ENCODE measurements at places on chromosomes 2 and 18.
A peak's percentile ranks its signal among the peaks of the same experiment; 100 is the strongest.

DNA sequence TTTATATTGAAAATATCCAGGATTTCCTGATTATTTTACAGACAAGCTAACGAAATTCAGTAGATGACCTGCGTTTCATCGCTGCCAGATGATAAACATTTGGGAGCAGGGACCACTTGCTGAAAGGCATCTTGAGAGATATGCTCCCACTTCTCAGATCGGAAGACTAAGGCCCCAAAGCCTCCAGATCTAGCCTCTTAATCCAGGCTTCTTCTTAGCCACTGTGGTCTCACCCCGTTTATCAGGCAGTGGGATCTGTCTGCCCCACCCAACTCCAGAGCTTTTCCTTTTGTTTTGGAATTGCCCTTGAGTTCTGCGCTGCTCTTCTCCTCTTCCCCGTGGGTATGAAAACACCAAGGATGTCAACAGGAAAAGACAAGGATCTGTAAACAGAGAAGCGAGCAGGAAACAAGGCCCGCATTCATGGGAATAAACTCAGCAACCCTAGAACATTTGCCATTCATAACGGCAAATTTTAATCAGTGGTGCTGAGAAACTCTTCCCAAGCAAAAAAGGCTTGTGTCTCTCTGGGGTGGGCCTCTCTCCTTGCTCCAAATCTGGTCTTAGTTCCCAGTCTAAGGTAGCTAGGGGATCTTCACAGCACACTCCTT is 21.4 kb downstream of the MYL12B start:
- no peak for DNase-seq

DNA sequence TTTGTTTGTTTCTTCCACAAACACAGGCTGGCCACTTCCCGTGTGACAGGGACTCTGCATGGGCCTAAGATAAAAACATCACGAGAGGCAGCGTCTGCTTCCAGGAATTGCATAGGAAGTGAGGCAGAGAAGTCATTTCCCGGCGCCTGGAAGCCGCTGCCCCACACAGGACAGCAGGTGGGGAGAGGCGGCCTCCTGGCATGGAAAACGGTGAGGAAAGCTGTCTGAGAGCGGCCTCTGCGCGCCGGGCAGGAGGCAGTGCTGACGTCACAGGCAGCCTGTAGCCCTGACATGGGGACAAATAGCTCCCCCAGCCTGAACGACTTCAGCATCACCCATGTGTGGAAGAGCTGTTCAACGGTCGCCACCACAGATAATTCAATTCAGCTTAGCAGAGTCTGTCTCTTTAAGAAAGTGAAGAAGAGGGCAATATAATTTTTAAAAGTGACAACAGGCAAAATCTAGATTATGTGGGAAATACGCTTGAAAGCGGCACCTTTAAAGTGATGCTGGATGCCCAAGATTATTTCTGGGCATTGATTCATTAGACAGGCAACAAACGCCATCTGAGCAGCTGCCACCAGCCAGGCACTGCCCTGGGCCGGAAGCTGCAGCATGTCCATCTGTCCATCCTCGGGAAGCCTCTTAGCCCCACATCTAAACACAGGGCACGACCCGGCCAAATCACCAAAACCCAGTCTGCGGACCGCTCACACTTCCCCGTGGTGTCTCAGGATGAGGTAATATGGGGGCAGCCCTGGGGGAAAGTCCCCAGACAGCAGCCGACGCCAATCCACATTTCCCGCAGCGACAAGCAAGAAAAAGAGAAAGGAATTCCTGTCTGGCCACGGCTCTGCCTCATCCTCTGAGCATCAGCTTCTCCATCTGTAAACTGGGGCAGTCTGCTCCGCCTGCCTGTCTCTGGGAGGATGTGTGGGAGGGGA is 138.9 kb downstream of the PXDN start:
- DNase-seq = no peak

GRCh38 chr2:25690058-25690457 is 16.7 kb upstream of the DTNB start:
- no peak for DNase-seq

- DNase-seq = no peak
These were observed 39.4 kb downstream of the SH2D6 start for GRCh38 chr2:85457877-85458316.

DNA sequence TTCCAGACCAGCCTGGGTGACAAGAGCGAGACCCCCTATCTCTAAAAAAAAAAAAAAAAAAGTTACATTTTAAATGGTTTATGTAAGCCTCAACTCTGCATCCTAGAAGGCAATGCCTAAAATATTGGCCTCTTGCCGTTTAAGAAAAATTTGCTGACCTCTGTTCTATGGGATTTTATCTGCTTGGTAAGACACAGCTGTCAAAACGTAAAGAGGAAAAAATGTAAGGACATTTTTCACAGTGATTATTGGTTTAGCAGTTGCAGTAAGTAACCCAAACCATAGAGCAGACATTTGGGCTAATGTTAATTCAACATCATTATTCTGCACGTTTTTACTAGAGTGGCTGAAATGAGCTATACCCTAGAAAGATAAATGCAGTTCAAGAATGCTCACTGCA is 14.4 kb upstream of the E2F6 start:
- no peak for DNase-seq

GRCh38 chr2:120953066-120953756 is 217.5 kb downstream of the GLI2 start:
- no peak for DNase-seq

DNA sequence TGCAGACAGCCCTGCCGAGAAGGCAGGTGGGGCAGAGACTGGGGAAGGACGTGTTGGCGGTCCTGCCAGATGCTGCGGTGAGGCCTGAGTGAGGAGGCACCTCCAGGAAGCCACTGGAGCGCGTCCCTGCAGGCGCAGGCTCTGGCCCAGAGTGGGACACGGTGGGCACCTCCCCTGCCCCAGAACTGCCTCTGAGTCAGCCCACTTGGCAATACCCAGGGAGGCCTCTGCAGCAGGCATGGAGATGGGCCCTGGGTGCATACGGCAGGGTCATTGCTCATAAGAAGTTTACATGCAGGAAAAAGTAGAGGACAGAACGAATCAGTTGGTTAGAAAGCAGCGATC is 195.9 kb downstream of the TFCP2L1 start:
- DNase-seq = no peak

GRCh38 chr2:135820003-135820618 is 16.9 kb downstream of the LCT start:
- peak; percentile 4 for DNase-seq

DNA sequence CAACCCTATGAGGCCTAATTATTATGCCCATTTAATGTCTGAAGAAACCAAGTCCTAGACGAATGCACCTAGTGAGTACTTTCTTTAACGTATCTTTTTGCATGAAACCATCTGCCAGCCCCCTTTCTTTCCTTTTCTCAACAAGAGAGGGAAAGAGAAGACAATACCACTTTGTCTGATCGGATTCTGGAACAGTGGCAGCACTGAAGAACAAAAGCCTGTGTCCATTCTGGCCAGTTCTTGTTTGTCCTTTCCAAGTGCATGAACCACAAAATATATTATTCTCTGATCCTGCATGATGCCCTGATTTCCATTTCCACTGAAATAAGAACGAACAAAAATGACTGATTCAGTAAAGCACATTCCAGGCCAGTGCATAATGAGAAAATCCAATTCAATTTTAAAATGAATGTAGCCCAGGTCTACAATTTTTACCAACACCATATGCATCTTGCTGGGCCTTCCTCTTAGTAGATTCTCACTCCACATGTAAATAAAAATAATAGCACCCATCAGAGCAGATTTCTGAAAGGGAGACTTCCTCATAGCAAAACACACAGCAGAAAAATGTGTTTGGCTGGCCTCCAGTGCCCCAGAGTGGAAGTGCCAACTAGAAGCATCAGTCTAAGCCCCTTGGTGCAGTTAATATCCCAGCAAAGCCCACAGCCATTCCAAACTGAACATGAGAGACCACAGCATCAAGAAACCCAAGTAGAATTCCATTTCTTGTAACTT is 422.6 kb upstream of the ID2 start:
- no peak for DNase-seq

Measured in NCI-H187 treated with DMSO at 0.1 percent for 48 hours (cell line).